Melanocyte of skin (primary cell): ENCODE measurements at places on chromosomes 5 and 9. TPM values are rescaled to one million over a fixed set of nuclear protein-coding genes. Genes with fewer than 3 reads are reported as not detected.

SEMA5A gene
- 29.9 and 90.9 TPM in 2 replicates for total RNA-seq

NADK2 gene
- total RNA-seq, result 12.3 and 14.5 TPM in 2 replicates

FOXD4L3 gene
- not detected in 2 replicates for total RNA-seq

CD72 gene
- 0.33 and 0.62 TPM in 2 replicates for total RNA-seq

GABRA1 gene
- not detected in 2 replicates for total RNA-seq
